OCI-M1 (cell line): ENCODE measurements at places on chromosomes 5 and 9.

GRCh38 chr5:95317085-95317484 lies 32.2 kb upstream of the MCTP1 start:
- DNase-seq = no peak

DNA sequence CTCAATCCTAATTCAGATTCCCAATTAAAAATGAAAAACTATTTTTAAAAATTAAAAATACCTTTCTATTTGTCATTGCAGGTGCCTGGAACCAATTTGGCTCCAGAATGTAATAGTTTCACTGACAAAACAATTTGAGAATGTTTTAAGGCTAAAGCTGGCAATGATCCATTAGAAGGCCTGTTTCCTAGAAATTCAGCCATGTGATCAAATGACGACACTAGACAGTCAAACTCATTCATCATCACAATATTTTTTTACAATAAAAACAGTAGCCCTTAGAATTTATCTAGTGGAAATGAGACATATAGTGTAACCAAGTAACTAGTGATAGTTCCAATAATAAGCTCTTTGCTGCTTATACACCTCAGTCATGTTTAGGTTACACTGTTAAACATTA lies 75.4 kb upstream of the MAP3K1 start:
- DNase-seq = peak; percentile 60

GRCh38 chr9:76996700-76997099 lies 22.8 kb upstream of the FOXB2 start:
- peak; percentile 14 for DNase-seq

GRCh38 chr9:85142968-85143367 lies 473.4 kb downstream of the NTRK2 start:
- DNase-seq = peak; percentile 16

GRCh38 chr9:126454795-126455194 lies 128.2 kb downstream of the MVB12B start:
- no peak for DNase-seq
